Fibroblast of lung (primary cell): ENCODE measurements at places on chromosomes 6 and 20. TPM values are rescaled to one million over a fixed set of nuclear protein-coding genes. Genes with fewer than 3 reads are reported as not detected.
A peak's percentile ranks its signal among the peaks of the same experiment; 100 is the strongest.

DNA sequence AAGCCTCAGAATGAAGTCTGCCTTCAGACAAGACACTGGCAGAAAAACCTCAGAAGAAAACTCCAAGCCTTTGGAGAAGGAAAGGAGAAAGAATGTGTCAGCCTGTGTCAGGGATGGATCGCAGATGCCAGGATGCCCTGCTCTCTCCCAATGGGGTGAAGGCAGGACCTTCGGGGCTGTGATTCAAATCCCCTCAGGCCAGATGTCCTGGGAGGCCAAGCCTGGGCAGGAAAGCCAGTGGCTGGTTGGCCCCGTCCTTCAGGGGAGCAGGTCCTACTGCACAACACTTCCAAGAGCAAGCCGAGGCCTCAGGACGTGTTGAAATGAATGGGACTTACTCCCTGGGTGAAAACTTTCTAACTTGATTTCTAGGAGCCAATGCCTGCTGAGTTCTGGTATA lies 36.5 kb downstream of the GJA10 start:
- no peak for DNase-seq

DNA sequence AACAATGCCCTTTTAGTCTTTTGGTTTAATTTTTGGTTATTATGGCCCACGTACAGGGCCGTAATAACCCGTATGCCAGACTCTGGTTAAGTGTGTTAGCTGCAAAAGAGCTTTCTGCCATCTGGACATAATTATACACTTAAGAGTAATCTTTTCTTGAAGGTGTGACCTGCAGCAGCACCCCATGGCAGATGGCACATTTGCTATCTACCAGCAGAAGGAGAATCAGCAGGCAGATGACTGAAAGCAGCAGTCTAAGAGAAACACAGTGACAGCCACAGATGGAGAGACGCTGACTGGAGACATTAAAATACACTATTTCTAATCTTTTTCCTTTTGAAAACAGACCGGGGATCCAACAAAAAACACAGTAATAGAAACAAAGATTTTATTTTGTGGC lies 18.7 kb downstream of the ASF1A start:
- DNase-seq = no peak

DNA sequence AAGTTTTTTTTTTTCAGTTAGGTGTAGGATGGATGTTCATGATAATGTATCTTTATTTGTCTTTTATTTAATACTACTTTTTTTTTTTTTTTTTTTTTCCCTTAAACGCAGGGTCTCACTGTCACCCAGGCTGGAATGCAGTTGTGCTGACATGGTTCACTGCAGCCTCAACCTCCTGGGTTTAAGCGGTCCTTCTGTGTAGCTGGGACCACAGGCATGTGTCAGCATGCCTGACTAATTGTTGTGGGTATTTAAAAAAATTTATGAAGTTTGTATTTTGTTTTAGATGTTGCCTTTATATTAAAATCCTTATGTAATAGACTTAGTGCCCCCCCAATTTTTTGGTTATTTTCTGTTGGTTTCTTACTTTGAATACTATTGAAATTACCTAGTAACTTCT lies 42.6 kb downstream of the NCOA3 start:
- DNase-seq = peak; percentile 89

- no peak for DNase-seq
These were observed 194.0 kb upstream of the EYA4 start for GRCh38 chr6:133047065-133047665.

DNA sequence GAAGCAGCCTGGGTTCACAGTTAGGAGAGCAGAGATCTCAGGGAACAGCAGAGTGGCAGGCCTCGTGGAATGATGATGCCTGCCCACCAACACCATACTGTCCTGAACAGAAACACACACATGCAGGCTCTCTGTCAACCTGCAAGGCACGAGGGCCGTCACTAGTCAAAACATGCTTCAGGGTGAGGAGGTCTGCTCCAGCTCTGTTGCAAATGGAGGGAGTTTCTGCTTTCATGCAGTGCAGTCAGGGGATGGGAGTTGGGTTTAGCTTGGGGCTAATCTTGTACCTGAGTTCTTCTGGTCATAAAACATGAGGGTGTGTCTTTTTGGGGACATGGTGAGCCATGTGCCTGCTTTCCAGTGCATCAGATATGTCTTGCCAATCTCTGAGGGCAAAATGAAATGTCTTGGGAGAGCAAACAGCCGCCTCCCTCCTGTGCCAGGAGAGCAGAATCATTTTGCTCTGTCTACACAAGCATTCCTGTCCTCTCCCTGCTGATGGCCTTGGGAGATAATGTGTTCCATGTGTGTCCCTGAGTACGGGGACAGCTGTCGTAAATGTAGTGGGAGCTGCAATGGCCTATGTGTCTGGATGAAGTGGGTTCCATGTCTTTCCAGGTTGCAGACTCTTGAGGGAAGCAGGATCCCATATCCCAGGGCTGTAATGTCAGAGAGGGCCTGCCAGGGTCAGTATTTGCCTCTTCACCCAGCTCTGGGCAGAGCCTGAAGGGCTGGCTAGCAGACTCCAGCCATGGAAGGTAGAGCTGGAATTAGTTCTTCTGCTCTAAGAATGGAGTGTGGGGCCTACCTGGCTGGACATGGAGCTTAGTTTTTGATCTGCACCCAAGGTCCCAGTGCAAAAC lies 40.6 kb downstream of the MAFB start:
- no peak for DNase-seq

DNA sequence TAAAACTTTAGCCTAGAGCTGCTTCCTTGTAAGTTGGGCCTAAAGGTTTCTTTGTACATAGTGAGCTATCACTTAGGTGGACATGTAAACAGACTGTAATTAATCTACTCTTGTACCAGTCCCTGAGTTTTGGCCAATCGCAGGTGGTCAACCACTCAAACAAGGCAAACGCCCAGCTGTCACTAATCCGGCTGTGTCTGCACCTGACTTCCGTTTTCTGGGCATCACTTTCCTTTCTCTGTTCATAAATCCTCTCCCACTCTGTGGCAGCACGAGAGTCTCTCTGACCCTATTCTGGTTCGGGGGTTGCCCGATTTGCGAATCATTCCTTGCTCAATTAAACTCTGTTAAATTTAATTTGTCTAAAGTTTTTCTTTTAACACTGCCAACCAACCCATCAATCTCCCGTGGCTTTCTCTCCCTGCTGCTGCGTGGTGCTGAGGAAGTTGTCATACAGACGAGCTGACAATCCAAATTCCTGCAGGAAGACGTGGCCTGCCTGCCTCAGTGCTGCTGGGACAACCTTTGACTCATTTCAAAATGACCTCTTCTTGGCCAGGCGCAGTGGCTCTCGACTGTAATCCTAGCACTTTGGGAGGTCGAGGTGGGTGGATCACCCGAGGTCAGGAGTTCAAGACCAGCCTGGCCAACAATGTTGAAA lies 206.3 kb downstream of the QKI start:
- peak; percentile 47 for DNase-seq

DNA sequence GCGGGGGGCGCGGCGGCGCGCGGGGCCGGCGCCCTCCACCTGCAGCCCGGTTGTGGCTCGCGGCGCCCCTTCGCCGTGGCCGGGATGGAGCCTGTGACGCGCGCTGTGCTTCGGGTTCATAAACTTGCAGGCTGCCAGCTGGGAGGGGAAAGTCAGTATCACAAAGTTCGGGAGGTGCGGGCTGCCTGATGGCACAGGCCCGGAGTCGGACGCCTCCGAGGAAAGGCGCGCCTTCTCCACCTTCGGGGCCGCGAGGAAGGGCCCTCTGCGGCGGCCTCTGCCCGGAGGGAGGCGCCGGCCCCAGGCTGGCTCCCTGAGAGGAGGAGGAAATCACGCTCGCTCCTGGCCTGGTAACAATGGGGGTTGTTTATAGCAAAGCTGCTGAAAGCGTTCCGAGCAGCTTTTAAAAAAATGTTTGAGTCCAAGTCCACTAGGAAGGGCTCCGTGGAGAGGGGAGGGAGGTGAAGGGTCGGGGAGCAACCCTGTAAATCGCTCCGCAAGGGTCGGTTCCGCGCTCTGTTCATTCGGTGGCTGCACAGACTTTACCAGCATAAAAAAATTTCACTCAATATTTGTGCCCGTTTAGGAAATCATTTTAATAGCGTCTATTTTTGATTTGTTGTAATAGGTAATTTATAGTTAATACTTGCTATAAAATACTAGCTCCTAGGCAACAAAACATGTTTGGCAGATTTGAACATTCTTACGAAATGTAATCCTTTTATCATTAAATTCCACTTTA lies 1.0 kb downstream of the AFDN start:
- peak; percentile 43 for DNase-seq

GRCh38 chr6:168136001-168136400 lies 57.0 kb upstream of the FRMD1 start:
- no peak for DNase-seq

GRCh38 chr6:149864578-149865535 lies 698 bp upstream of the LRP11 start:
- DNase-seq = peak; percentile 84

DNA sequence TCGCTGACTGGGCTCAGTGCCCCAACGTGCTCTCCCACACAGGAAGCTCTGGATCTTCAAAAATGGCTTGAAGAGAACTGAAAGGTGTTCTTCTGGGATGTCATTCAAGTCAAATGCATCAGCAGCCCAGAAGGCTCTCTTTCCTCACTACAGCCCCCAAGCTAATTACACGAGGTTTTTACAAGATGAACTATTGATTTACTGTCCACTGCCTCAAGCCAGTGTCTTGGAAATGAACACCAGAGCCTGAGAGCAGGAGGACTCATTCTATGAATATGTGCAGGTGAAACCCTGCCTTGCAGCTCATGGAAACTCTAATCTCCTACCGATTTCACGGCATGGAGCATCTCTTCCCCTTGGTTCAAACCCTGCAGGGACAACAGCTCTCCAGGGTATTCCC lies 98.9 kb upstream of the CST7 start:
- DNase-seq = no peak

GRCh38 chr6:160950507-160950906 lies 41.1 kb upstream of the MAP3K4 start:
- DNase-seq = peak; percentile 55

GRCh38 chr20:49647550-49647949 lies 66.1 kb downstream of the B4GALT5 start:
- no peak for DNase-seq

- DNase-seq = no peak
These were observed 19.9 kb downstream of the NRN1 start for GRCh38 chr6:5986861-5987260.

DNA sequence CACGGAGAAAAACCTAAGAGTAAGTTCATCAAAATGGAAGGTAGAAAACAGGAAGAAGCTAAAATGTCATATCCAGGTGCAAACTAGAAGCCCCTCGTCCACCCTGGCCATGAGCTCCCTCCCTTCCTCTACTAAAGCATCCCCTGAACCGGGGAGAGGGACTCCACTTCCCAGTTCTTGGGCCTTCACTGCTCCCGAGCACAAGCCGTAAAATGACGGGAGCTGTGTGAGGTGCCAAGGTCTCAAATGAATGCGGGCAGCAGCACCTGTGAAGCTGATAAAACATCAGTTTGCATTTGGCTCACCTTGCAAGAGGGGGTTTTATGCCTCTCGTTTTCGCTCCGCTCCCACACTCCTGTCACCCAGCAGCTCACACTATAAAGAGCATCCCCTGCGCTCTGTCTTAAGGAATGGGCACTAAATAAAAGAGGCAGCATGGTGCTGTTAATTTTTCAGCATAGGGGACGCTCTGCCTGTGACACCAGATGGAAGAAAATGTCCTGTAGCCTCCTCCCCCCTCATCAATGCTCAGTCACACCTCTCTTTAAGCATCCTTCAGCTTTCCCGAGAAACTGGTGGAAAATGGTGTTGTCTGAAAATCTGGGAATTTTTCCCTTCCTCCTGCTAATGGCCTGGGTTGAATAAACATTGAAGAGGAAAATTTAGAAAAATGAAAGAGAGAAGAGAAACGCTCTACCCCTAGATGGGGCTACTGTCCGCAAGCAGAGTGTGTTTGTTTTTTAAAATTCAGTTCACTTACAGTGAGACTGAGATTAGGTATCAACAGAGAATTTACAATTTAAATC lies 563.0 kb upstream of the AGPAT4 start:
- DNase-seq = peak; percentile 31

DNA sequence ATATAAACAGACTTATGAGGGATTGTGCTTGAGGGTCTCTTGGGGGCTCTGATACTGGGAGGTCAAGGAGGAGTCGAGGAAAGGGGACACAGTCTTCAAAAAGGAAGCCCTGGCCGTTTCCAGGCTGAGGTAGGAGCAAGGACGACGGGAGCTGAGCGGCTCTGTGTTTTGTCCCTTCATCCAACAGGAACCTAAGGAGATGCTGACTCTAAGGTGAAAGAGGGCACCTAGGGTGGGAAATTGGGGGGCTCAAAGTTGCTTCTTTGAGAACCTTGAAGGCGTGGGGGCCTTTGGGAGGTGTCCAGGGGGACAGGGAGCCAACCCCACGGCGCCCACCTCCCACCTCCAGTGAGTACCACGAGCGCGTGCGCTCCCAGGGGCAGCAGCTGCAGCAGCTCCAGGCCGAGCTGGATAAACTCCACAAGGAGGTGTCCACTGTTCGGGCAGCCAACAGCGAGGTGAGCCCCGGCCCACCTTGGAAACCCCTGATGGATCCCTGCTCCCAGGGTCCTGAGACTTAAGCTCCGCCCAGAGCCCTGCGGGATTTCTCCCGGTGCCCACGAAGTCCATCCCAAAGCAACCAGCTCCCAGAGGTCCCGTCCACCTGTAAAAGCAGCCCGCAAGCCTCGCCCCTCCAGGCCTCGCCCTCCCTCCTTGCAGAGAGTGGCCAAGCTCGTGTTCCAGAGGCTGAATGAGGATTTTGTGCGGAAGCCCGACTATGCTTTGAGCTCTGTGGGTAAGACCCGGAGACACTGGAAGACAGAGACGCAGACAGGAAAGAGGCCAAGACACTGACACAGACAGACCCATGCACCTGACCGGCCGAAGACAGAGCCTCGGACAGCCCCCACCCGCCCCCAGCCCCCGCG lies 2.9 kb downstream of the SPAG4 start:
- DNase-seq = peak; percentile 15

DNA sequence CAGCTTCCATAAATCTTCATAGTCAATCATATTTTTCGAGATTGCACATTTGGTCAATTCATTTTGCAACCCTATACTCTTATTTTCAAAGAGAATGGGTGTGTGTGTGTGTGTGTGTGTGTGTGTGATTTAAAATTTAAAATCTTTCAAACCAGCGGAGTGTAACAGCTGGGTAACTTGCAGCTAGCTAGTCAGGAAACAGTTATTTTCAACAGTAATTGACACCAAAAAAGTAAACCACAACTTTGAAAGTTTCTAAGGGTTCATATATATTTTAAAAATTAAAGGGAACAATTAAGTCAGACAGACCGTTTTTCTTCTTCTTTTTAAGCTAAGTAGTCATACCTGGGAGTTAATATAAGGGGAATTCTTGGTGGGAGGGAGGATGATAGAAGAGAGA lies 57.0 kb downstream of the PRR18 start:
- DNase-seq = no peak

The MEI4 gene
- not detected in 2 replicates for total RNA-seq

The RAB22A gene
- 12.8 and 13.7 TPM in 2 replicates for total RNA-seq

The MACROD2 gene
- 1.0 and 1.7 TPM in 2 replicates for total RNA-seq
